ENCODE measurements at places on chromosomes 6 and 20. TPM values are rescaled to one million over a fixed set of nuclear protein-coding genes. Genes with fewer than 3 reads are reported as not detected.

DNA sequence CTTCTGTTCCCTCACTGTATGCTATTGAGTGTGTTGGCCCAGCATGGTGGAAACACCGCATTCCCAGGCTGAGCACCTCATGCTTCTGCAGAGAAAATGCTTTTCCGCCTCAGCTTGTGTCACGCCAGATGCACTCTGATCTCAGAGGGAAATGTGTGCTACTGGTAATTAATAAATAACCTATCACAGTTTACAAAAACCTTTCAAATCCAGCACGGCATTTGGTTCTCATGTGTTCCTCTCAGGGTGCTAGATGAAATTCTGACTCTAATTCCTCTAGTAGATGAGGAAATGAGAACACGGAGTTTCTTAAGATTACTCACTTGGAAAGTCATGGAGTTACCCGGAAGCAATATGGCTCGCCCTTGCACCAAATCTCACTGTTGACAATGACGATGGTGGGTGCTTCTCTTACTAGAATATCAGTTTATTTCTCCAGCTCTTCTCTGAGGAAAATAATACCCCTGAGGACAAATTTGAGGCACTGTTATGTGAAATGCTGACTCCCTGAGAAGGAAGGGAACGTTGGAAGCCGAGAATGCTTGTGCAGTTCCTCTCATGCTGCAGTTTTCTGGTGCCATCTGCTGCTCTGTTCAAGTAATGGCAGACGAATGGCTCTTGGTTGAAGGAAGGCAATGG is 116.6 kb downstream of the RNF144B start:
- H3K4me3 ChIP-seq: peak overlapping the region; percentile 3
- no peaks in the 10 kb centered on the region for H3K4me1 ChIP-seq
- no peaks in the 10 kb centered on the region for H3K27me3 ChIP-seq
- no peaks in the 10 kb centered on the region for H3K36me3 ChIP-seq
- peak; percentile 95 for DNase-seq

- no peak overlapping the region for H3K4me3 ChIP-seq
- no peaks in the 10 kb centered on the region for H3K36me3 ChIP-seq
- H3K27me3 ChIP-seq: no peaks in the 10 kb centered on the region
These were observed 8.4 kb upstream of the FAM162B start for GRCh38 chr6:116773886-116774285.

- H3K27me3 ChIP-seq: no peaks in the 10 kb centered on the region
- H3K4me1 ChIP-seq: no peaks in the 10 kb centered on the region
- no peak for DNase-seq
- no peak overlapping the region for H3K27ac ChIP-seq
These were observed 101.0 kb downstream of the LCA5 start for GRCh38 chr6:79436241-79436640.

GRCh38 chr6:26225848-26226578 is 138.8 kb downstream of the HFE start:
- H3K27me3 ChIP-seq: no peaks in the 10 kb centered on the region
- H3K27ac ChIP-seq: peak overlapping the region; percentile 95
- peak overlapping the region; percentile 75 for H3K4me3 ChIP-seq
- H3K4me1 ChIP-seq: peaks cover 12% of the 10 kb centered on the region
- H3K36me3 ChIP-seq: no peaks in the 10 kb centered on the region
- DNase-seq: no peak

DNA sequence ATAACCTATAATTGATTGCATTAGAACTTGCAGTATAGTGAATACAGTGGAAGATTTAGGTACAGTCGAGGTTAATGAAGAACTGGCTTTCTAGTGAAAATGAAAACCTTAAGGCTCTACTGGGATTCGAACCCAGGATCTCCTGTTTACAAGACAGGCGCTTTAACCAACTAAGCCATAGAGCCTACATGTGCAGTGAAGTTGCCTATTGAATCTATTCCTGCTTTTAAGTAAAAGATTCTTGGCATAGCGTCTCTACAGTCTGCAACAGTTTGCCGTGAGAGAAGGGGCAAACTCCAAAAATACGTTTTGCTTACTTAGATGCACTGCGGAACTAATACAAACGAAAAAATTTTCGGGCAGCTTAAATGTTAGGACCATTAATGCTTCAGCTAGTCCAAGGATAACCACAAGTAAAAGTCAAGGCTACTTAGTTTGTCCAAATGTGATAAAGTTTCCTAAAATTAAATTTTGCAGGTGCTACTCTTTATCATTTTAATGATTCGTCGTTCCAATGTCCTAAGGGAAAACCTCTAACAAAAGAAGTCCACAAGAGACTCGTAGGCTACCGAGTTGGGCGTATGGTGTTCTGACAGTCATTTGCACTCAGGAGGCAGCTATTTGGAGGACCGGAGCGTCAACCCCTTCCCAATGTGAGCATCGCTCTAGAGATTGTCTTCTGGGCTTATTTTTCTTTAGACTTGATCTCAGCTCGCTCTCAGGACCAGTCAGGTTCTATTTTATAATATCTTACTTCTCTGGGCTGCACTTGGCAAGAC is 31.3 kb upstream of the ZSCAN23 start:
- H3K36me3 ChIP-seq: no peaks in the 10 kb centered on the region
- H3K4me1 ChIP-seq: no peaks in the 10 kb centered on the region
- DNase-seq: peak; percentile 85
- peak overlapping the region; percentile 18 for H3K4me3 ChIP-seq

- no peak for DNase-seq
- H3K4me1 ChIP-seq: peaks cover 10% of the 10 kb centered on the region
- peaks cover 11% of the 10 kb centered on the region for H3K36me3 ChIP-seq
- H3K27me3 ChIP-seq: no peaks in the 10 kb centered on the region
These were observed 19.0 kb upstream of the PRND start for GRCh38 chr20:4702562-4703280.

DNA sequence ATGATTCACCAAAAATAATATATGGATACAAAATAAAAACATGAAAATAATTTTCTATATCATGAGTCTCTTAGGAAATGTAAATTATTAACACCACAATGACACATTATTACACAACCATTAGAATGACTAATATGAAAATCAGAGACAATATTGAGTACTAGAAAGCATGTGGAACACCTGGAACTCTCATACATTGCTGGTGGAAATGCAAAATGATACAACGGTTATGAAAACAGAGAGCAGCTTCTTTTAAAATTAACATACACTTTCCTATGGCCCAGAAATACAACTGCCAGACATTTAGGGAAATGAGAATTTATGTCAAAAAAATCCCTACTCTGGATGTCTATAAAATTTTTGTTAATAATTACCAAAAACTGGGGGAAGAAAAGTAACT is 853.3 kb upstream of the MAN1A1 start:
- DNase-seq: no peak
- no peak overlapping the region for H3K4me3 ChIP-seq

DNA sequence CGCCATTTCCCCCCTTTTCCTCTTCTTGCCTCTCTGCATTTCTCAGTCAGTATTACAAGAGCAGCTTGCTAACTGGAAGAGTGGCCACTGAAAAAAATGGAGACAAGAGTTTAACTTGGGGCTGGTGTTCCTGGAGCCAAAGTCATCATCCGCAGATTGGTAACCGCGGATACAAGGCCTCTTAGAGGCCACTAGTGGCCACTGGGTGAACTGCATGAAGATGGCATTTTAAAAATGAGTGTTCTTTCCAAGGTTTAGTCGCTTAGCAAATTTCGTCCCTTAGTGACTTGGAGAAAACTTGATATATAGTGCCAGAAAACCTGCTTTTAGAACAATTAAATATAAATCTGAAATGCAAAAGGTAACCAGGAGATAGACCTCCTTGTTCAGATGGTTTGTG is 4.8 kb downstream of the F13A1 start:
- no peak overlapping the region for H3K27ac ChIP-seq
- H3K36me3 ChIP-seq: no peaks in the 10 kb centered on the region
- H3K4me1 ChIP-seq: peaks cover 10% of the 10 kb centered on the region
- no peak overlapping the region for H3K4me3 ChIP-seq
- peaks cover 15% of the 10 kb centered on the region for H3K27me3 ChIP-seq

DNA sequence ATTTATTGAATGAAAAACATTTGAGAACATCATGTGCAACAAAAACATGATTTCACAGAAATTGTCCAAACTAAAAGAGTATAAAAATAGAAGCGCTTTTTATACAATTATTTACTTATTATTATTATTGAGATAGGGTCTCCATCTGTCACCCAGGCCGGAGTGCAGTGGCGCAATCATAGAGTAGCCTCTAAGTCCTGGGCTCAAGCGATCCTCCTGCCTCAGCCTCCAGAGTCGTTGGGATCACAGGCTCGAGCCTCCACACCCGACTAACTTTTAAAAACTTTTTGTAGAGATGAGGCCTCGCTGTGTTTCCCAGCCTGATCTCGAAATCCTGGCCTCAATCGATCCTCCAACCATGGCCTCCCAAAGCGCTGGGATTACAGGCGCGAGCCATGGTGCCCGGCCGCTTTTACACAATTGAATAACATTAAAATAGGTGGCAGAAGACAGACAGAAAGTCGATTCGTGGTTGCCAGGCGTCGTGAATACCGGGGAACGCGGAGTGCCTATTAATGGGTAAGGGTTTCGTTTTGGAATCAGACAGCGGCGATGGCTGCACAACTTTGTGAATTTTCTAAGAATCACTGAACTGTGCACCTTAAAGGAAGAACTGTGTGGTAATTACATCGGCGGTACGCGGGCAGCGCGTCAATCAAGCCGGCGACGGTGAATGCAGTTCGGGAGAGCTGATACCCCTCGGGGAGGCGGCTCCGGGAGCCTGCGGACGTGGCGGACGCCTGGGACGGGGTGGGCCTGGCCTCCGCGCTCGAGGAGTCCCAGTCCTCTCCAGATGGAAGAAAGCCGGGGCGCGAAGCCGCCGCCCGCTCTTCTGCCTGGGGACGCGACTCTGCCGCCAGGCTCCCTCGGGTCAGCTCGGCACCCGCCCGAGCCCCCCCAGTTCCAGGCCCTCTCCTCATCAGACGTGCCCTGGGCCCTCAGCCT is 807 bp downstream of the TBC1D20 start:
- H3K27ac ChIP-seq: peak overlapping the region; percentile 77
- H3K4me1 ChIP-seq: peaks cover 13% of the 10 kb centered on the region

- no peaks in the 10 kb centered on the region for H3K27me3 ChIP-seq
- H3K4me1 ChIP-seq: peaks cover 9% of the 10 kb centered on the region
- no peak overlapping the region for H3K27ac ChIP-seq
These were observed 35.9 kb downstream of the BEND3 start for GRCh38 chr6:107079429-107079828.

DNA sequence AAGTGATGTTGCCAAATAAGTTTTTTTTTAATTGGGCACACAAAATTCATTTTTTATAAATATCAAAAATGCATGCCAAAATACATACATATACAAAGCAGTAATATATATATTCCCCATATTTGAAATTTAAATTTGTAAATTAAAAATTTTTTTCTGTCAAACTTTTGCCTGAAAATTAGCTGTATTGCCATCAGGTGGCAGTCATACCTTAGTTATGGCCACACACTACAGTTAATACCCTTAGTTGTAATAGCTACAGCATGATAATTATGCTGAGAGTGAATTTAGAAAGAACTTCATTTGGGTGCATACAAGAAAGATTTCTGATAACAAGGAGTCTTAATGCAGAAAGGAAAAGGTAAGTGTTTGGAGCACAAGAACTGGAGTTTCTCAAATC is 46.2 kb upstream of the SDHAF4 start:
- H3K4me3 ChIP-seq: no peak overlapping the region
- no peaks in the 10 kb centered on the region for H3K27me3 ChIP-seq
- DNase-seq: no peak

- H3K4me1 ChIP-seq: peaks cover 18% of the 10 kb centered on the region
- no peaks in the 10 kb centered on the region for H3K36me3 ChIP-seq
- no peak overlapping the region for H3K4me3 ChIP-seq
- H3K27me3 ChIP-seq: no peaks in the 10 kb centered on the region
These were observed 4.5 kb downstream of the MRPL14 start for GRCh38 chr6:44122801-44123200.

Gene ADISSP
- 53.9 TPM for polyA plus RNA-seq

Gene MAPK13
- polyA plus RNA-seq: 9.8 TPM

Gene CMTR1
- polyA plus RNA-seq: 45.4 TPM

Gene DEFB132
- polyA plus RNA-seq: not detected

Gene NOTCH4
- 31.2 TPM for polyA plus RNA-seq
